ENCODE measurements at places on chromosomes 2 and 18.

- no peak for DNase-seq
Measured at GRCh38 chr18:23943903-23944624, 70.5 kb upstream of the TTC39C start.

- no peak for DNase-seq
Measured at GRCh38 chr2:236896688-236897087, 189.0 kb upstream of the COPS8 start.

- DNase-seq = no peak
Measured at GRCh38 chr2:223649554-223650533, 47.7 kb upstream of the SCG2 start.

GRCh38 chr2:240397542-240397916 is 37.9 kb upstream of the GPC1 start:
- no peak for DNase-seq

GRCh38 chr2:240972636-240973521 is 25.5 kb upstream of the SNED1 start:
- DNase-seq = no peak
